ENCODE measurements at places on chromosomes 11 and 22.

- H3K36me3 ChIP-seq = no peaks in the 10 kb centered on the region
- peak; percentile 82 for DNase-seq
- H3K4me1 ChIP-seq = no peaks in the 10 kb centered on the region
- no peaks in the 10 kb centered on the region for H3K27me3 ChIP-seq
Observed at GRCh38 chr11:70080763-70081162, 2.6 kb downstream of the ANO1 start.

DNA sequence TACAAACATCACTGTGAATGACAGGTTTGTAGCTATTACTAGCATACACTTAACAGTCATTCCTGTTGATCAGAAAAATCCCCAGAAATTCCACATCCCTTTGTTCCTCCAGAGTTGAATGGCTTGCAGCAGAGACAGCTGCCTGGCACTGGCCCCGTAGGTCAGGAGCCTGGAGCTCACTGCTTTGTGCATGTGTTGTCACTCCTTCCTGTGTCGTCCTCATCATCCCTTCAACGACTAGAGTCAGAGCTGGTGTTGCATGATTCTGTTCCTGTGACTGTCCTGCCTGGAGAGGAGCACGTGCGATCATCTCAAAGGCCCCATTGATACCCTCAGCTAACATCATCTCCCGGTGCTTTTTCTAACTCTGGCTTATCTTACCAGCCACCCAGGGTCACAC is 58.3 kb downstream of the LDLRAD3 start:
- H3K36me3 ChIP-seq = no peaks in the 10 kb centered on the region
- no peak overlapping the region for H3K4me3 ChIP-seq
- H3K27ac ChIP-seq = no peak overlapping the region
- DNase-seq = no peak

DNA sequence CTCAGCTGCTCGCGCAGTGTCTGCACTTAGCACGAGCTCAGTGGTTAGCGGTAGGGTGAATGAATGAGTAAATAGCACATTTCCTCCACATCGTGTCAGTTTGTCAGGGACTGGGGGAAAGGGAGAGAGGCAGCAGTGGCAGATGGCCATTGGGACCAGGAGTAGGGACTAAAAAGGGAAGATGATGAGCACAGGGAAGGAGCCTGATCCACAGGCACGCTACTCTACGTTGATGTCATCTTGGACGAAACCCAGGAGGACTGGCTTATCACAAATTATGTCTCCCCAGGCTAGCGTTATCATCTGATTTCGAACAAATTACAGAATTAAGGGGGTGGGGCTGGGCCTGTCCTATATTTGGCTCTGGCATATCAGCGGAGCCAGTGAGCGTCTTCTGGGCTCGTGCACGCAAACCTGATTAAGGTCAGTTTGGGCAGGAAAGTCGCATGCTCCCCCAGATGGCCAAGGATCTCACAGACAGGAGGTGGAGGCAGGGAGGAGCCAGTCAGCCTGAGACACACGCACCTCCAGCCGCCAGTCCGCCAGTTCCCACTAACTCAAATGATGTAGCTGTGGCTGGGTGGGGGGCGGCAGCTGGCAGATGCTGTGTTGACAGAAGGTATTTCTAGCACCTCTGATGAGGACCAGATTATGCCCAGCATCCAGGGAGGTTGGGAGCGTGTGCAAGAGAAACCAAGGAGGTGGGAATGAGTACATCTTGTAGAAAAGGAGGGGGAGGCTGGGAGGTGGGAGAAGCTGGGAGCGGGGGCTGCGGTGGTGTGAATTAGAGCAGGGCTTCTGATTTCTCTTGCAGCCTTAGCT is 97.4 kb upstream of the PRDM11 start:
- H3K36me3 ChIP-seq = no peaks in the 10 kb centered on the region
- no peak overlapping the region for H3K27ac ChIP-seq
- H3K4me3 ChIP-seq = no peak overlapping the region

DNA sequence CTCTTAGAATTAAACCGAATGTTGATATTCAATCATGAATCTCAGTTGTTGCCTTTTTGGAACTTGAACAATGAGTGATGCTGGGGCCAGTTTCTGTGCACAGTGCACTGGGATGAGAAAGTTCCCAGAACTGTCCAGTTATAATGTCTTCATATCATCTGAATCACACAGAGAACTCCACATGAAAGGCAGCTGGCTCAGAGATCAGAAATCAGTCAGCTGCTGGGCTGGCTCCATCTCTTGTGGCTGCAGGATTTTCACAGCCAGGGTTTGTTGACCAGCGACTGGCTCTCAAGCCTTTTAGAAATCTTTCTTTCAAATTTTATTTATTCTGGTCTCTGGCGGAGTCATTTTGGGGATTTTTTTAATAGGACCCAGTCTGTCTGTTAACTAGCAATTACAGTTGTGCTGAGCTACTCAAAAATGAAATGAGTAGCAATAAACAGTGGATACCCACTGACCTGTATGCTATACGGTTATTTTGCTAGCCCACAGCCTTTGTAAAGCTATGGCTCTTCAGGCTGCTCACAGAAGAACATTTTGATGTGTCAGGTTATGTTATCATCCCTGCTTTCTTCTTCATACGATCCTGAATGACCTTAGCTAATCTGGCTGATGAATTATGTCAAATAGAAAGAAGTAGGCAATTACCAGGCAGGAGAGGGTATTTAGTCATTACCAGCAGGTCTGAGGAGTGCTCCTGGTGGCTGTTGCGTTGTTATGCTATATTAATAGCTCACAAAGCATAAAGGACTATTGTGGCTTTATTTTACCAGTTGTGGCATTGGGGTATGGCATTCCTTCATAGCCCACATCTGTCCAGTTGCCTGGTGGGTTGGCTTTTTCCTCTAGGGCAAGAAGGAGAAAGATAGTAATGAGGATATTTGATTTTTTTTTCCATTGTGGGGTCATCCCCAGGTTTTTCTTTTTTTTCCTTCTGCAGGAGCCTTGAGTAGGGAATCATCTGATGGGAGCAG is 3.6 kb downstream of the FAT3 start:
- no peaks in the 10 kb centered on the region for H3K27me3 ChIP-seq
- no peak overlapping the region for H3K27ac ChIP-seq
- H3K36me3 ChIP-seq = no peaks in the 10 kb centered on the region
- DNase-seq = no peak
- no peaks in the 10 kb centered on the region for H3K4me1 ChIP-seq

DNA sequence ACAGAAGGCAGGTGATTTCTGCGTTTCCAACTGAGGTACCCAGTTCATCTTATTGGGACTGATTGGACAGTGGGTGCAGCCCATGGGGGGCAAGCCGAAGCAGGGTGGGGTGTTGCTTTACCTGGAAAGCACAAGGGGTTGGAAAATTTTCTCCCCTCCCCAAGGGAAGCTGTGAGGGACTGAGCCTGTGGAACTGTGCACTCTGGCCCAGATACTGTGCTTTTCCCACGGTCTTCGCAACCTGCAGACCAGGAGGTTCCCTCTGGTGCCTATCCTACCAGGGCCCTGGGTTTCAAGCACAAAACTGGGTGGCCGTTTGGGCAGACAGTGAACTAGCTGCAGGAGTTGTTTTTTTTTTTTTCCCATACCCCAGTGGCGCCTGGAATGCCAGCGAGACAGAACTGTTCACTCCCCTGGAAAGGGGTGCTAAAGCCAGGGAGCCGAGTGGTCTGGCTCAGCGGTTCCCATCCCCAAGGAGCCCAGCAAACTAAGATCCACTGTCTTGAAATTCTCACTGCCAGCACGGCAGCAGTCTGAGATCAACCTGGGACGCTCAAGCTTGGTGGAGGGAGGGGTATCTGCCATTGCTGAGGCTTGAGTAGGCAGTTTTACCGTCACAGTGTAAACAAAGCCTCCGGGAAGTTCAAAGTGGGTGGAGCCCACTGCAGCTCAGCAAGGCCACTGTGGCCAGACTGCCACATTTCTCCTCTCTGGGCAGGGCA is 97.2 kb downstream of the JRKL start:
- H3K36me3 ChIP-seq = no peaks in the 10 kb centered on the region
- no peak for DNase-seq
- no peaks in the 10 kb centered on the region for H3K27me3 ChIP-seq
- H3K27ac ChIP-seq = no peak overlapping the region
- no peaks in the 10 kb centered on the region for H3K4me1 ChIP-seq
